ENCODE measurements at places on chromosomes 2 and 18. TPM values are rescaled to one million over a fixed set of nuclear protein-coding genes. Genes with fewer than 3 reads are reported as not detected.

- DNase-seq: no peak
These were observed 40.3 kb downstream of the KCNS3 start for GRCh38 chr2:17918789-17919188.

- no peak for DNase-seq
These were observed 43.1 kb downstream of the ZC3H6 start for GRCh38 chr2:112318515-112318914.

GRCh38 chr2:222424729-222425671 lies 657 bp downstream of the SGPP2 start:
- no peak for DNase-seq

- no peak for DNase-seq
These were observed 36.9 kb downstream of the MSH6 start for GRCh38 chr2:47819834-47820233.

Gene CD207
- total RNA-seq: 0.26 TPM

Gene OSBPL6
- total RNA-seq: 20.6 TPM

DNA sequence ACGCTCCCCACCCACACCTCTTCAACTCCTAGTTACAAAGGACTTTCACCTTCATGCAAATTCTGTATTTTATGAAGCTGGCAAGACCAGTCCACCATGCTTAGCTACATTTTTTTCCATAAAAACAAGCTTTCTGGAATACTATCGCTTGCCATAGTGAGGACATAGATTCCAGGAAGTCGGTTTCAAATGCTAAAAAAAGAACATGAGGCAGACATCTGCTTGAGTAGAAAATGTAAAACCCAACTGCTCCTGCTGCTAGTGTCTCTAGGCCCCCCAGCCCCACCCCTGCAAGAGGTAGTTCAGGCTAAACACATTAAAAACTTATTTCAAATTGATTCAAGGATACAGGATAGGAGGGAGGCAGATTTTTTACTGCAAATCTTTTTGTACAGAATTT lies 148.9 kb downstream of the SMAD2 start:
- peak; percentile 11 for DNase-seq

Gene PNPT1
- total RNA-seq: 25.0 TPM

Gene NYAP2
- not detected for total RNA-seq

- DNase-seq: no peak
These were observed 259.3 kb downstream of the SOX11 start for GRCh38 chr2:5951471-5951870.

GRCh38 chr2:205682239-205682970 lies at the start of gene NRP2:
TSS of gene NRP2 (plus strand) at chr2:205682501. CDS start at chr2:205683291, 790 bp downstream.
- DNase-seq: peak; percentile 82

DNA sequence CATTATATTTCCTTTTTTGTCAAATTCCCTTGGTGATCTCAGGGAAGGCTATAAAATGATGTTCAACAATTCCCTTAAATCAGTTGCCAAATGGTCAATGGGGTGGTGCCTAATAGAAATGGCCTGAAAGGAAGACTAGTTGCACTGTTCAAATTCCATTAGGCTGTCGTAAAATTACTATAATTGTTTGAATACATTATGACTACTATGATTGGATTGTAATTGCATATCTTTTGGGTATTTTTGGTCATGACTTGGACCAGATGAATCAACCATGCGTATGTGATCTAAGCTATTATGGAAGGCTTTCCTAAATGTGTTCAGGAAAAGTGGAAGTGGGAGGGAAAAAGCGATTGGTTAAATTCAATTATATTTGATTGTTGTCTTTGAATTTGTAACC lies 41.3 kb upstream of the KCNE4 start:
- DNase-seq: peak; percentile 69
